Ascending aorta (tissue), 2 donors: ENCODE measurements at places on chromosomes 4 and X.

GRCh38 chr4:48332661-48333060 is 8.7 kb upstream of the SLAIN2 start:
- no peaks in the 10 kb centered on the region for H3K36me3 ChIP-seq
- no peak for DNase-seq
- H3K4me1 ChIP-seq = no peaks in the 10 kb centered on the region
- H3K27ac ChIP-seq = no peak overlapping the region
- no peaks in the 10 kb centered on the region for H3K27me3 ChIP-seq
- no peak overlapping the region for H3K4me3 ChIP-seq

- H3K27ac ChIP-seq = peak overlapping the region; percentile 54
- H3K4me1 ChIP-seq = no peaks in the 10 kb centered on the region
- no peak overlapping the region for H3K4me3 ChIP-seq
- H3K36me3 ChIP-seq = no peaks in the 10 kb centered on the region
- no peak for DNase-seq
- H3K27me3 ChIP-seq = no peaks in the 10 kb centered on the region
These were observed 43.3 kb downstream of the LUZP4 start for GRCh38 chrX:115332832-115333231.

DNA sequence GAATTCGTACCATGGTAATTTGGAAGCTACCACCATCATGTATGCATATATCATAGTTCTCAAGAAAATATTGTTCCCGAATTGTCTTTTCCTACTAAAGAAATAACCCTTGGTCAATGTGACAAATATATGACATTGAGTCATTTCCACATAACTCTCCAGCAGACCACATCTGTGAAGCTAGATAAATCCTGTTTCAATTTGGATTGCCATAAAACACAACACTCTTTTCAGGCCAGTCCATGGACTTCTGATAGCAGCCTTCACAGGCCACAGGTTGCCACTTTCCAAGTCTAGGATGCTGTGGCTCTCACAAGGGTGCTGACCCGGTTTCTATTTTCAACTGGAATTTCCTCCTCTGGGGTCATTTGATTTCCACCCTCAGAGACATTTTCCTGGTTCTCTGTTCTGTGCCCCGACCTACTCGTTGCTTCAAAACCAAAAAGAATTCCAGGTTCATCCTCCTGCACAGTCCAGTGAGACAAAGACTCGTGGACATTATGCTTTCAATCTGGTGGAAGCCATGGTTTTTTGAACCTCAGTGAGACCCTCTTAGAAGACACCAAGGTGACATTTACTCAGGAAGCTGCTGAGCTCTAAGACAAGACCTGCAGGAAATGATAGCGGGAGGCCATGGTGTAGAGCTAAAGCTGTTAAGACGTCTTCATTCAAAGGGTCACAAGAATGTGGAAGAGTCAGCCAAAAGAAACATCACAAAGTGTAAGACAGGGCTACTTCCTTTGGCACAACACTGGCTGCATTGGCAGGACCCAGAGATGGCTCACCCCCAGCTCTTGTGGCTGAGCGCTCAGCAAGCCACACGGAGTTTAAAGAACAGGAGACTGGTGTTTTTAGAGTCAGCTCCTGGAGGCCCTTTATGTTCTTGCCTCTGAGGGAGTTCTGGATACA is 119.8 kb downstream of the AMELX start:
- no peak for DNase-seq
- H3K4me1 ChIP-seq = no peaks in the 10 kb centered on the region
- H3K27ac ChIP-seq = peak overlapping the region; percentile 50
- H3K4me3 ChIP-seq = no peak overlapping the region
- H3K27me3 ChIP-seq = no peaks in the 10 kb centered on the region

DNA sequence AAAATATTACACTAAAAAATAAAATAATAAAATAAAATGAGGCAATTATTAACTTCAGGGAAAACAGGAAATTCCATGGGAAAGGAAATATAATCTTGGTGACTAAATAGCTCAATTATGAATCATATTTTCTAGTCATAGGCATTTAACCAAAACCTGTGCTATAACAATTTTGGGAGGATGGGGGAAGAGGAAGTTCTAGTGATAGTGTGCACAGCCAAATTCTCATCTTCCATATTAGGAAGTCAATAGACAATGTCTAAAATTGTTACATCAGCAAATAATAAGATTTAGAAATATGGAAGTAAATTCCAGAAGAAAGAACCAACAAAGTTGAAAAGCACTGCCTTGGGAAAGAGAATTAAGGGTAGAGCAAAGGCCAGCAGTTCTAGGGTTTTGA is 2.8 kb downstream of the AWAT2 start:
- H3K4me1 ChIP-seq = no peaks in the 10 kb centered on the region
- no peak for DNase-seq
- no peaks in the 10 kb centered on the region for H3K36me3 ChIP-seq
- no peak overlapping the region for H3K4me3 ChIP-seq

DNA sequence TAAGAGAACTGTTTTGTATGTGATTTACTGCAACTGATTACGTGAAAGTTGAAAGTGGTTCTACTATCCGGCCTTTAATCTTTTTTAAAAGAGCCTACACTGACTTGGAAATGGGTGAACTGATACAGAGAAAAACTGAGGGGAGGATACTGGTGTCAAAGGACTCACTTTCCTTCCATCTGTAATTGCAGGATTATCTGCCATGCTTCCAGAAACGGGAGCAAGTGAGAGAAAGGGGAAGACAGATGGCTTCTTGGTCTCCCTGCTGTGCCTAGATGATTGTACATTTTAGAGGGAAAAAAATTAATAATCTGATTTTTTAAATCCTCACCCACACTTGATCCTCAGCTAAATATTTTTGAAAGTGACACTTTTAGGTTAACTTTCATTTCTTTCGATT is 88.3 kb upstream of the GRID2 start:
- DNase-seq = no peak
- no peak overlapping the region for H3K27ac ChIP-seq
- H3K4me1 ChIP-seq = no peaks in the 10 kb centered on the region
- no peaks in the 10 kb centered on the region for H3K27me3 ChIP-seq

DNA sequence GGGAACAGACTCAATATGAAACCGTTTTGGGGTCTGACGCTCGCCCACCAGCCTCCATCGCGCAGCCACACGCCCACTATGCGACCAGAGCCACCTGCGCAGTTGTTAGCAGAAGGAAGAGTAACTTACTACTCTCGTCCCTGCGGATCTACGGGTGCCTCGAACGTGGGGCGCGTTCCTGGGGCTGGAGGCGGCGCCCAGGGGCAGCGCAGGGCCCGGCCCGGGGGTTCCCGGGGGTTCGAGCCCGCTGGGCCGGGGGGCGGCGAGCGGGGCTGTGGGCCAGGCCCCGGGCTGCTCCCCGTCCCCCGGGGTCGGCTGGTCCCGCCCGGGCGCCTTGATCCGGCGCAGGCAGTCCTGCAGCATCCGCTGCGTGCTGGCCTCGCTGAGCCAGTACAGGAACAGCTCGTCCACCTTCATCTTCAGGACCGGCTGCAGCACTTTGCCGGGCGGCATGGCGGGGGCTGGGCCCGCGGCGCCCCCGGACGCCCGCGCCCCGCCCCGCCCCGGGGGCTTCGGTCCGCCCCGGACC is 404 bp downstream of the PPP2R3B start:
- no peaks in the 10 kb centered on the region for H3K36me3 ChIP-seq
- H3K27ac ChIP-seq = peak overlapping the region; percentile 94
- DNase-seq = no peak
- no peaks in the 10 kb centered on the region for H3K27me3 ChIP-seq
- H3K4me3 ChIP-seq = peak overlapping the region; percentile 72
- peaks cover 5% of the 10 kb centered on the region for H3K4me1 ChIP-seq

DNA sequence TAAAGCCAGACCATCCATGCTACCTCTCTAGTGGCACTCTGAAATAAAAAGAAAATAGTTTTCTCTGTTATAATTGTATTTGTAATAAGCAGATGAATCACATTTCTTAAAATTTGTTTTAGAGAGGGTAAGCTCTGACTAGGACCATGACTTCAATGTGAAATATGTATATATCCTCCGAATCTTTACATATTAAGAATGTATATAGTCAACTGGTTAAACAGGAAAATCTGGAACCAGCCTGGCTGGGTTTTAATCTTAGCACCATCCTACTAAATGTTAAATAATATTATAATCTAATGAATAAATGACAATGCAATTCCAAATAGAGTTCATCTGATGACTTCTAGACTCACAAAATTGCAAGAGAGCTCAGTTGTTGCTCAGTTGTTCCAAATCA is 1.5 kb downstream of the FGB start:
- no peak overlapping the region for H3K27ac ChIP-seq
- no peak overlapping the region for H3K4me3 ChIP-seq
- H3K27me3 ChIP-seq = no peaks in the 10 kb centered on the region
- DNase-seq = no peak

DNA sequence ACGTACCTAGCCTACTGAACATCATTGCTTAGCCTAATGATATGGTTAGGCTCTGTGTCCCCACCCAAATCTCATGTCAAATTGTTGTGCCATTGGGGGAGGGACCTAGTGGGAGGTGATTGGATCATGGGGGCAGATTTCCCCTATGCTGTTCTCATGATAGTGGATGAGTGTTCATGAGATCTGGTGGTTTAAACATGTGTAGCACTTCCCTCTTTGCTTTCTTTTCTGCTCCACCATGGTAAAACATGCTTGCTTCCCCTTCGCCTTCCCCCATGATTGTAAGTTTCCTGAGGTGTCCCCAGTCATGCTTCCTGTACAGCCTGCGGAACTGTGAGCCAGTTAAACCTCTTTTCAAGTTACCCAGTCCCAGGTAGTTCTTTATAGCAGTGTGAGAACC is 102.6 kb downstream of the RAPGEF2 start:
- no peaks in the 10 kb centered on the region for H3K4me1 ChIP-seq
- no peak overlapping the region for H3K27ac ChIP-seq
- H3K27me3 ChIP-seq = no peaks in the 10 kb centered on the region
- no peak overlapping the region for H3K4me3 ChIP-seq
- DNase-seq = no peak
- no peaks in the 10 kb centered on the region for H3K36me3 ChIP-seq

- H3K27ac ChIP-seq = no peak overlapping the region
- no peak overlapping the region for H3K4me3 ChIP-seq
- no peaks in the 10 kb centered on the region for H3K27me3 ChIP-seq
- no peaks in the 10 kb centered on the region for H3K36me3 ChIP-seq
- DNase-seq = no peak
These were observed 76.2 kb upstream of the IL2 start for GRCh38 chr4:122532766-122533165.

GRCh38 chr4:158346576-158346975 is 136.3 kb downstream of the TMEM144 start:
- no peaks in the 10 kb centered on the region for H3K36me3 ChIP-seq
- no peak overlapping the region for H3K4me3 ChIP-seq
- H3K27me3 ChIP-seq = no peaks in the 10 kb centered on the region

GRCh38 chr4:26021417-26022345 is 107.7 kb downstream of the SMIM20 start:
- peak overlapping the region; percentile 67 for H3K27ac ChIP-seq
- H3K36me3 ChIP-seq = no peaks in the 10 kb centered on the region
- DNase-seq = no peak
- peaks cover 8% of the 10 kb centered on the region for H3K4me1 ChIP-seq
- no peak overlapping the region for H3K4me3 ChIP-seq
